ENCODE measurements at places on chromosomes 4 and X.

DNA sequence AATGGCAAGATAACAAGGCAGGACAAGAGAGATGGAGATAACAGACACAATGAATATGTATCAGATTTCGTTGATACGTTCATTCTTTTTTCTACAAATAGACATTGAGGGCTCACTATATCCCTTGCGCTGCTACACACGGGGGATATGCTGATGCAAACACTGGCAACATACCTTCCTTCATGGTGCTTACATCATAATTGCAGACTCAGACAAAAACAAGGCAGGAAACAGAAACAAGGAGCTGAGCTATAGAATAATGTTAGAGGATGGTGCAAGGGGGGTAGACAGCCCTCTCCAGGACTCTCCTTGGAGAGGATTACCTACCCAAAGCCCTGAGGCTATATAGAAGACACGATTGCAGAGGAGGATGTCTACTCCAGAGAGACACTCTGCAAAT, 1069.5 kb downstream of the DMD start:
- DNase-seq: no peak

DNA sequence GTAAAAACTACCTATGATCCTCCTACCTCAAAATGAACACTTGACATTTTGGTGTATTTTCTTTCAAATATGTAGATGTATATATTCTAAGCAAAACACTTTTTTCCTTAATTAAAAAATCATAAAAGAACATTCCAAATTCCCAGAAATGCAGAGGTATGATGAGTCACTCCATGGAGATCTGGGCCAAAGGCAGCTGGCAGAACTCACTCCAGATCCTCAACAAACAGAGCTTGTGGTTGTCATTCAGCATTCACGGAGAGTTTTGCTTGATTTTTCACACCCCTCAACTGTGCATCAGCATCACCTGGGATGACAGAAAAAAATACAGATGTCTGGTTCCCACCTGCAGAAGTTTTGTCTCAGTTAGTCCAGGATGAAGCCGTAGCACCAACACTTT, 144.6 kb downstream of the KIT start:
- no peak for DNase-seq

DNA sequence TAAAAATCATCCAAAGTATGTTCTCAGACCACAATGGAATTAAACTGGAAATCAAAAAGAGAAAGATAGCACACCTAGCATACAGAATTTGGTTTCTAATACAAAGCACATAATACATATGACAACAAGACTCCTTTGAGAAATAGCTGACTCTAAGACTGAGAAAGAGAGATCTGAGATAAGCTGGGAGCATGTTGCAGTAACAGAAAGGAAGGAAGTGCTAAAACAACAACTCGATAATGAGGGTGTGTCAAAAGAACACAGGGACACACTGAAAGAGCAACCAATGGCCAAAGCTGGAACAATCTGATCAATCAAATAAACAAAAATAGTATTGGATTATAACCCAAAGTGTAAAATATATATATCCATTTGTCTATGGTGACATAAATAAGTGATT, 586.6 kb downstream of the C4orf33 start:
- no peak for DNase-seq

- DNase-seq: no peak
Measured at GRCh38 chrX:12403474-12404082, 265.3 kb downstream of the FRMPD4 start.

DNA sequence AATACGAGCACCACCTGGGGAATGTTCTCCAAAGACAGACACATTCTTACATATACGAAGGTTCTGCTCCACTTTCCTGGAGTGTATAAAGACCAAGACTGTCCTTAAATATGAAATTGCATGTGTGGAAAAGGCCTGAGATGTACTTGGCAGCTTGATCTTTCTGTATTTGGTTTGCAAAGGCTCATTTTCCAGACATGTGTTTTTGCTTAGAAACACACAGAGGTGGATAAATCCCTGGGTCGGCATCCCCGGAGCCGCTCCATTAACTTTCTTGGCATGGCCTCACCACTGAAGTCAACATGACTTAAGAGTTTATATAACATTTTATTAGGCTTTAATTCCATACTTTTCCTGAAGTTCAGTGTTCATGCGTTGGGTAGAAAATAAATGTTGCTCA, 239.4 kb downstream of the LDB2 start:
- no peak for DNase-seq

DNA sequence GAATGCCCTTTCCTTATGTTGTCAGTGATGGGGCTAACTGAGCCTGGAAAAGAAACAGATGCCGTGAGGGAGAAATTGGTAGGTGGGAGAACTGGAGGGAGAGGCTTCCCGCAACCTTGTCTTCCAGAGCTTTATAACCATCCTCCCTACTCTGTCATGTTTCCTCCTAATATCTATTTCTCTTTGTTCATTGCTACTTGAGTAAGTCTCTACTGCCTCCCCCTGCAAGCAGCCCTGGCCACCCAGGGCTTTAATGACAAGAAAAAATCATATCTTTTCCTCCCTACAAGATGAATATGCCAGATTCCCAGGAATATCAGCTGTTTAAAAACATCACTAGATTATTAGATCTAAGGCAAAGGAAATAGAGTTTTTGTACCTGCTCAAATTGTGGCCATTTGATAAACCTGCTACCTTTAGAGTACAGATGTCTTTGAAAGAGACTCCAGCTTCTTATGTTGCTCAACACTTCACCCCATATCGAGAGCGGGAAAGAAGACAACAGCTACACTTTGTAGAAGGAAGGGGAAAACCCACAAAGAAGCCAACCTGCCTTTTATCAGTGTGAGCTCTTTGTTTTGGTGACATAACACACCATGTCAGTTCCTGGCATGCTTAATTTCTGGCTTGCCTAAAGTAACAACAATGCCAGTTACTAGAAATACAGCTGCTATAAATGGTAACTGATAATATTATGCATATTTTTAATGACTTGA, 186.6 kb upstream of the LEF1 start:
- DNase-seq: no peak

DNA sequence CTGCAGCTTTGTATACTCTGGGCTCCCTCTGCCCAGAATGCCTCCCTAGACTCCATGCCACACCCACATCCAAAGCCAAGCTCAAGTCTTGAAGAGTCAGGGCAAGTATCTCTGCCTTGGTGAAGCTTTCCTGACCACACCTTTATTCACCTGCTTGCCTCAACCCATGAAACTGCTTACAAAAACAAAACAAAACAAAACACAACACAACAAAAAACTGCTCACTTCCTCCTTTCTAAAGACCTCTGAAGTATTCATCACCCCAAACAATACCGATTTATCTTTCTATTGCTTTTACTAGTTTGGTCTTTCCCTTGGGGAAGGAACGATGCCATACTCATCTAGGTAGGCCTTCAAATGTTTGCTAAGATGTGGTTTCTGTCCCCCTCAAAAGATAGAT, 45.0 kb downstream of the TMEM165 start:
- DNase-seq: no peak

DNA sequence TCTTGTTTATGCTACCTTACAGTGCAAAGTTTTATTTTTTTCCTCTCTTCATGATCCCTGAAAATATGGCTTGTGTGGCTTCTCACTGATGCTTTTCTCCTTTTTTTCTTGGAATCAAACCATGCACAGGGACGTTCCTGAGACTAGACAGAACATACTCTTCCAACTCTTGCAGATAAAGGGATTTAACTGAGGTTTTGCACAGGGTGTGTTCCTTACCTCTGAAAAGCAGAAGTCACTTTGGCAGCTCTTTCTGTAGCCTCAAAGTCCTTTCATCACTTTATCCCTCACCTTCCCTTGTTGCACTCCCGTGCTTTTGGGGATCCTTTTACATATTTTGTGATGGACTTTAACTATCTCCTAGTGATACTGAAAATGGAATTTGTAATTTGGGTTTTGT, 300.1 kb downstream of the SPRY1 start:
- no peak for DNase-seq
